Astrocyte (in vitro differentiated cells and primary cell): ENCODE measurements at places on chromosomes 4 and X. TPM values are rescaled to one million over a fixed set of nuclear protein-coding genes. Genes with fewer than 3 reads are reported as not detected.

TRIML2 gene
- 55.7 and 63.3 TPM in 2 replicates for total RNA-seq

RPA4 gene
- total RNA-seq = 0.48 and 0.82 TPM in 2 replicates

KCND1 gene
- 5.2 and 5.6 TPM in 2 replicates for total RNA-seq

CT45A10 gene
- total RNA-seq = not detected in 2 replicates

PAGE2 gene
- total RNA-seq = not detected in 2 replicates

NPY5R gene
- not detected in 2 replicates for total RNA-seq

OPRPN gene
- total RNA-seq = not detected in 2 replicates

F9 gene
- not detected in 2 replicates for total RNA-seq

VEGFC gene
- total RNA-seq = 20.3 and 24.2 TPM in 2 replicates

ART3 gene
- total RNA-seq = not detected in 2 replicates

HPGDS gene
- not detected in 2 replicates for total RNA-seq

TMEM31 gene
- total RNA-seq = 0.43 TPM in 1 of 2 replicates, not detected in the other

CSAG3 gene
- total RNA-seq = 6.4 and 6.6 TPM in 2 replicates

NXF2 gene
- total RNA-seq = not detected in 2 replicates

MAGED4 gene
- total RNA-seq = 96.3 and 129 TPM in 2 replicates

TMEM35A gene
- total RNA-seq = 0.77 and 0.89 TPM in 2 replicates

CXCL5 gene
- 0.61 and 0.99 TPM in 2 replicates for total RNA-seq

CXorf65 gene
- total RNA-seq = not detected in 2 replicates

RNF128 gene
- 14.9 and 17.5 TPM in 2 replicates for total RNA-seq

KDM5C gene
- total RNA-seq = 79.5 and 84.5 TPM in 2 replicates
